ENCODE measurements at places on chromosomes 3 and 15.

DNA sequence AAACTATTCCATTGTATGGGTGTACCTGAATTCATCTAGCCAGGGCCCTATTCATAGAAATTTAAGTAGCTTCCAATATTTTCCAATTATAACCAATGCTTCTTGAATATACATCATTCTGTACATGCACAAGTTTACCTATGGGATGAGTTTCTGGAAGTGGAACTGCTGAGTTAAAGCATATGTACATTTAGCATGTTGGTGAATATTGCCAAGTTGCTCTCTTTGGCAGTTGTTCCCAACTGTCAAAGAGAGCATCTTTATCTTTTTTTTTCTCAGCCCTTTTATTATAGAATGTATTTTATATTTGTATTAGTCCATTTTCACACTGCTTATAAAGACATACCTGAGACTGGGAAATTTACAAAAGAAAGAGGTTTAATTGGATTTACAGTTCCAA is 8.3 kb upstream of the CCK start:
- no peak for DNase-seq

DNA sequence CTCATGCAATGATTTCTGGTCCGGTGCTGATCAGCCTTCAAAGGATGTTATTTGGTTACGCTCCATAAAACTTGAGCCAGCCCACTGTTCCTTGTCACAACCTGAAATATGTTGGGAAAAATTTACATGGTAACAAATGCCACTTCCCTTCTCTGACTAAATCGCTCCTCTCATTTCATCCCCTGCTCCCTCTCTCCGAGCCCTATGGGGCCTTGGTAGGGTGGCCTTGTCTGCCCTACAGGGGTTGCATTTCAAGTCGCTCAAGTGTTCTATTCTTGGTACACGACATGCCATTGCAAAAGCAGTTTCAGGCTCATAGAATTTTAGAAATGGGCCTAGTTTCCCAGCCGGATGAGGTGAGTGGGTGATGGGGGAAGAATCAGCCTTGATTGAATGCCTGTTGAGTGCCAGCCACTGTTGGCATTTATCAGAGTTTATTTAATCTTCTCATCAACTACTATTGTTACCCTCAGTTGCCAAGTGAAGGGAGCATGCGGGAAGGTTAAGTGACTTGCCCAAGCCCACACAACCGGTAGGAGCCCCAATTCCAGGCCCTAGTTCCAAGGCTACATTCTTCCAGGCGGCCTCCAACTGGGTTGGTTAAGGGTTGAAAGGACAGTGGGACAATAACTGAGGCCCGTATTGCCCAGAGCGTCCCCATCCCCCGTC is 961 bp upstream of the ABHD2 start:
- no peak for DNase-seq

GRCh38 chr3:149466192-149466591 is 8.3 kb upstream of the TM4SF4 start:
- no peak for DNase-seq

DNA sequence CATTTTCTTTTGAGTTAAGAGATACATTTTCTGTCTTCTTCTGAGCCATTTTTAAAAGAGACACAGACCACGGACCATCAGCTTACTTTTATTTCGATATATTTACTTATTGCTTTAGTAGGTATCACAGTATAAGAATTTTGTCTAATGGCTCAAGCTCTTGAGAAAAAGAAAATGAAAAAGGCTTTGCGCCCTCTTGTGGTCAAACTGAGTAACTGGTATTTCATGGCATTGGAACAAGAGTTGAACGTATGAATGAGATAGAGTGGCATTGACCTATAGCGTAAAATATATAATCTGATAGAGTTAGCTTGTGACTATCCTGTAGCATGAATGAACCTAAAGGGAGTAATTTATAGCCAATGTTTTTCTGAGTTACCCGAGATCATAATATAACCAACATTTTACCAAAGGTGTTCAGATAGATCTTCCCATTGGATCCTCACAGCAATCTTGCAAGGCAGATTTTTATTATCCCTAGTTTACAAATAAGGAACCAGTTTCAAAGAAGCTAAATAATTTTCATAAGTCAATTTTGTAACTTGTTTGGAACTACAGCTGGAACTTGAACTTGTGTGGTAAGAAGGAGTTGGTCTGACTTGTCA is 154.6 kb downstream of the POLR2M start:
- DNase-seq, result peak; percentile 21

DNA sequence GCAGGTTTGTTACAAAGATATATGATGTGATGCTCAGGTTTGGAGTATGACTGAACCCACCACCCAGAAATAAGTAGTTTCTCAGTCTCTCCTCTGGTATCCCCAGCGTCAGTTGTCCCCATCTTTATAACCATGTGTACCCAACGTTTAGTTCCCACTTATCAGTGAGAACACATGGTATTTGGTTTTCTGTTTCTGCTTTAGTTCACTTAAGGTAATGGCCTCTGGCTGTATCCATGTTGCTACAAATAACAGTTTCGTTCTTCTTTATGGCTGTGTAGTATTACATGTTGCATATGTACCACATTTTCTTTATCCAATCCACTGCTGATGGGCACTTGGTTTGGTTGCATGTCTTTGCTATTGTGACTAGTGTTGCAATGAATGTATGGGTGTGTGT is 132.3 kb downstream of the LMLN start:
- DNase-seq, result no peak

DNA sequence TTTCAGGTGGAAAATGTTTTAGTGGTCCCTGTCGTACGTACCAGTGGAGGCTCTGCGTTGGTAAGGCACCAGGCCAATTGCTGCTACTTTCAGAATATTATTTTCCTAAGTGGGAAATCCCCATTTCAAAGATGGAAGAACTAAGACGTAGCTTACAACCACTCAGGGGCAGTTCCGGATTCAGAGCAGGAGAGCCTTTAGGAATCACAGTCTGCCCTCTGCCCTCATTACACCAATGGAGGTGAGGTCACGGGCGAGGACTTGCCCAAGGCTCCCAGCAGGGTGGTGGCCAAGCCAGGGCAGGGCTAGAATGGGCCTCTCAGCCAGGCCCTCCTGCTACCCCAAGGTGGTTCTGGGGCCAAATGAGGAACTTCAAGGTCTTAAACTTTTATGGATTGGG is 72.6 kb downstream of the RASGRF1 start:
- no peak for DNase-seq

GRCh38 chr15:44763187-44763586 is 26.9 kb downstream of the TRIM69 start:
- DNase-seq, result no peak

DNA sequence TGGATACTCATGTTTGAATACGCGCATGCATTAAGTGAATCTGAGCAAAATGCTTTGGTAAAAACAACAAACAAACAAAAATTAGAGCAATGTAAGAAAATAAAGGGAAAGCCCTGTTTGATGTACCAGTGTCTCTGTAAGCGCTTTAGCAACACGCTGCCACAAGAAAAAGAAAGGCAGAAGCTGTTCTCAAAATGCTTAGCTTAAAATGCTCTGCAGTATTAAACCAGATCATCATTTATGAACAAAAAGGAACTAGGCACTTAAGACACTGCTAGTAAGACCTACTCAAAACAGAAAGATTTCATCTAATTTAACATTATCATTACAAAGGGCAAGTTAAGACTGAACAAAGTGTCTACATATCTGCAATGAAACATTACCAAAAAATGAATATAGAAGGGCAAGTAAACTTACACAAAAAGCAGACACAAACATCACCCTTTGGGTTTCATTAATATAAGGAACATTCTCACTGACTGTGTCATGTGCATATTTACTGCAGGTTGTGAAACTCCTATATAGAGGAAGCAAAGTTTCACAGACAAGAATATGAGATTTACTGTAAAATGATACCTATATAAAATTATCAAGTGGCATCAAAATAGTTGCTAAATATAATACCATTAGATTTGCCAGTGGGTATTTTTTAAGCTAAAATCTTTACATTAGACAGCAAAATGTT is 102.1 kb downstream of the FBXL22 start:
- DNase-seq, result no peak

DNA sequence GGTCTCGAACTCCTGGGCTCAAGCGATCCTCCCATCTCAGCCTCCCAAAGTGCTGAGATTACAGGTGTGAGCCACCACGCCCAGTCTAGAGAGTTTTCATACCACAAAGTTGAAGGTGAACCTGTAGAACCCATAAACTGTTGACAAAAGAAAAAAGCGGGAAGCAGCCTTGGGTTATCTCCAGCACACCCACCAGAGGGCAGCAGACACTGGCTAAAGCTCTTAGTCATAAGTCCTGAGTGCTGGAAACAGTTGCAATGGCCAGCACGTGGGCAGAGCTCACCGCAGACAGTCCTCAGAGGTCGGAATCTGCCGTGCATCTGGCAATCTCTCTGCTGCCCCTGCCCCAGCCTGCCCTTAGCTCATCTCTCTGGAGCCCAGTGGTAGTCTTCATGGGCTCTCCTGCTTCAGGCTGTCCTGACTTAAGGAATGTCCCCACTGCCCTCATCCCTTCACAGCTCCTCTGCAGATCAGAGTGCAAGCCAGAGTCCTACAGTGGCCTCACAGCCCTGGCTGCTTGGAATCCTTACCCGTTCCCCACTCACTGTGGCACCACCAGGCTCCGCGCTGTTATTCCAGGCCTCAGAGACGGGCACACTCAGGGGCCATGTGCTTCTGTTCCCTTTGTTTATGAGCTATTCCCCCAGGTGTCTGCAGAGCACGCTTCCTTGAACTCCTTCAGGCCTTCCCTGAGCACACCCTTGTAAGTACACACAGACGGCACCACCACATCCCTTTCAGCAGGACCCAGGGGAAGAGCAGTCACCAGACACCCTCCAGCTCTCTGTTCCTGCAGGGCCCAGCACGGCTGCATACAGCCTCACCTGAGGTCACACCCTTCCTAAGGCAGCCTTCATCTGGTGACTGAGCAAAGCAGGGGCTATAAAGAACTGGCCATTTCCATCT is 8.8 kb upstream of the ELP6 start:
- peak; percentile 60 for DNase-seq

- no peak for DNase-seq
These were observed 7.9 kb upstream of the ATP2B2 start for GRCh38 chr3:10513306-10513705.

DNA sequence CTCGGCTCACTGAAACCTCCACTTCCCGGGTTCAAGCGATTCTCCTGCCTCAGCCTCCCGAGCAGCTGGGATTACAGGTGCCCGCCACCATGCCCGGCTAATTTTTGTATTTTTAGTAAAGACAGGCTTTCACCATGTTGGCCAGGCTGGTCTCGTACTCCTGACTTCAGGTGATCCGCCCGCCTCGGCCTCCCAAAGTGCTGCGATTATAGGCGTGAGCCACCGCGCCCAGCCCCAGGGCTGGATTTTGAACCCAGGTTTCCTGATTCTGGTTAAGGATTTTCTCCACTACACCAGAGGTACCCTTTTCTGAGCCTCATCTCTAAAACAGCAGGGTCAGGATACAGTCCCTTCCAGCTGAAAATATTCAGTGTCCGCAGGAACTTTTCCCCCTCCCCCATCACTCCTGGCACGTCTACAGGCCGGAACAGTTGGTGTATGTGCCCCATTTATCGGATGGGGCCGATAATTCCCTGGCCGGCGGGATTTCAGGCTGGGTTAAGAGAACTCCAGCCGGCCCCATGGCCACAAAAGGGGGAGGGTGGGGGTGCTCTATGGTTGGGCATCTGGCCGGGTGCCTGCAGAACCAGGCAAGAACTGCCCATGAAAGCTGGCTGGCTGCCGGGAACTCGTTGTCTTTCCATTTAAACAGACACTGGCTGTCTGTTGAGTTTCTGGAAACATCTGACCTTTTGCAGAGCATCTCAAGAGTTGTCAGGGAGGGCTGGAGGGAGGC is 26.8 kb upstream of the SEMA4B start:
- no peak for DNase-seq

DNA sequence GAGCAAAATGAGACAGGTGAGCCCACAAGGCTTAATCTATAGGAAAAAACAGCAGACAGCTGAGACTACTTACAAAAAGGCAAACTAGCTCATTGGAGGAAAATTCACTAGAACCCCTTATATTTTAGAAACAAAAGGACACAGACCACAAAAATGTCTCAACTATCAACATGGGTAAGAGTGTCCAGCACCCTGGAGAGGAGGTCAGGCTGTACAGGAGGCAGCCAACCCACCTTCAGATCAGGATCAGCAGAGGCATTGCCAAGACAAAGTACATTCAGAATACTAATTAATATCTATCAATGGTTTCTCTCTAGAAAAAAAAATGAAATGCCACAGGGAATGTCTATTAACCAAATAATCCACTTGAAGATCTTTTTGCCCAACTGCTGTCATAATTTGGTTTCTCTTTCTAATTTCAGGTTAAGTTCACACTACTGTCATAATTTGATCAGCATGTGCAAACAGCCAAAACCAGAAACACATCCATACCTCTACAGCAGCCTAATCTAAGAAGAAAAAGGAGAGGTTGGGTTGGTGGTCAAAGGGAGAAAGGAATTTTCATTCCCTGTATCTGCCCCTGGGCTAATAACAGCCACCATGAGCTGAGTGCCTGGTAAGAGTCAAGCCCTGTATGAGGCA is 26.0 kb upstream of the THBS1 start:
- no peak for DNase-seq

DNA sequence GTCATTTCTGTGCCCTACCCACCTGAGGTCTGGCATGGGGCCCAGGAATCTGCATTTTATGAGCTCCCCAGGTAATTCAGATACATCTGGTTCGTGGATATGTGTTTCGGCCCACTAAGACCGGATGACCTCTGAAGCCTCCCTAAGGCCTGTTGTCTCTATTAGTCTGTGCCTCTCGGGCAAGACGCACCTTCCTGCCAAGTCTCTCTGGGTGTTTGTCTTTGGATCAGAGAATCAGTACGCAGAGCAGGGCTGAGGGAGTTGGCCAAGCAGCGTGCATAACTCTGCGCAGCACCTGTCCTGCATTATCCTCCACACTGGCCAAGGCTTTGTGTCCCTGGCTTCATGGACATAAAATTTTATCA is 181.0 kb downstream of the THSD4 start:
- DNase-seq, result no peak

DNA sequence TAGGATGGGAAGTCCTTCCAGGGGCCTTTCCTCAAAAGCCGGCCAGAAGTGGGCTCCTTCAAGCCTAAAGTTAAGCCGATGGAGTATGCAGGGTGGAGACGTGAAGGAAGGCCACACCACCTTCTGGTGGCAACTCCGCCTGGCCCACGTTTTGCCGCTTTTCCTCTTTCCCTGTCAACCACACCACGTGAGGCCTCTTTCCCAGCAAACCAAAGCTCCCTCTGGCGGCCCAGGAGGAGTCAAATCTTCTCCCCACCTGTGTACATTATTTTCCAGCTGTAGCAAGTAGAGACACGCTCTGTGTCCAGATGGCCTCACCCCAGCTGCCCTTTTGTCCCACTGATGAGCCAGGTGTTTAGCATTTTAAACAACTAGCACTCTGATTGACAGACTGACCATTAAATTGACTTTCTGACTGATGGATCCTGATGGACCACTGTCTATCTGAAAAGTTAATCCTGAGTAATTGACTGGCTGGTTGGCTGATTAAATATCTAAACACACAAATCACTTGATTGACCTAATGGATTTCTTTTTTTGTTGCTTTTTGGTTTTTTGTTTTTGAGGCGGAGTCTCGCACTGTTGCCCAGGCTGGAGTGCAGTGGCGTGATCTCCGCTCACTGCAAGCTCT is 59.6 kb upstream of the ZBTB38 start:
- DNase-seq, result no peak

GRCh38 chr15:31347067-31347975 is 20.7 kb downstream of the KLF13 start:
- DNase-seq, result no peak

- DNase-seq, result no peak
These were observed 76.3 kb downstream of the KLHL25 start for GRCh38 chr15:85718271-85718971.

GRCh38 chr15:80654299-80654698 is 40.8 kb upstream of the ABHD17C start:
- no peak for DNase-seq

Data from stimulated activated CD4-positive, alpha-beta T cell treated with anti-CD3 and anti-CD28 coated beads, TNF-alpha, amount 100 ng/mL, for 48 hours (primary cell).